ENCODE measurements at places on chromosomes 11 and 22.

GRCh38 chr22:35534091-35534490 lies 6.5 kb upstream of the RASD2 start:
- ATAC-seq = no peak

- no peak for ATAC-seq
Observed at GRCh38 chr22:31561970-31562369, 65.6 kb downstream of the SFI1 start.

GRCh38 chr11:66111158-66111557 lies 41.1 kb downstream of the PACS1 start:
- no peak for ATAC-seq

- peak; percentile 81 for ATAC-seq
Observed at GRCh38 chr11:60485987-60486386, 6.6 kb upstream of the MS4A12 start.

DNA sequence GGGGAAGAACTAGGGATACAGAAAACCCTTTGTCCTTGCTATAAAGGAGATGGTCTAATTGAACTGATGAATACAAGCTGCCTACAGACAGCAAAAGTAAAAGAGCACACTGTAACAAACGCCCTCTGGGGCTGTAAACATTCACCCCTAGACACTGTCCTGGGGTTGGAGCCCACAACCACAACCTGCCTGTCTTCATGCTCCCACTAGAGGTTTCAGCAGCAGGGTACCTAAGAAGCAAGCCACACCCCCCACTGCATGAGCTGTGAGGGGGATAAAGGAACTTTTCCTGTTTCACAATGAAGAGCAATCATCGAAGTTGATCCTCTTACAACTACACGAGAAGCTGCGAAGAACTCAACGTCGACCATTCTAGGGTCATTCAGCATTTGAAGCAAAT lies 90.5 kb upstream of the LUZP2 start:
- no peak for ATAC-seq

- peak; percentile 39 for ATAC-seq
Observed at GRCh38 chr11:59669611-59670009, 773 bp upstream of the PATL1 start.

- ATAC-seq = no peak
Observed at GRCh38 chr22:40200795-40201530, 23.2 kb downstream of the TNRC6B start.

GRCh38 chr11:81674211-81674610 lies 1059.5 kb downstream of the FAM181B start:
- no peak for ATAC-seq

- no peak for ATAC-seq
Observed at GRCh38 chr11:72981080-72981479, 161.0 kb downstream of the FCHSD2 start.

DNA sequence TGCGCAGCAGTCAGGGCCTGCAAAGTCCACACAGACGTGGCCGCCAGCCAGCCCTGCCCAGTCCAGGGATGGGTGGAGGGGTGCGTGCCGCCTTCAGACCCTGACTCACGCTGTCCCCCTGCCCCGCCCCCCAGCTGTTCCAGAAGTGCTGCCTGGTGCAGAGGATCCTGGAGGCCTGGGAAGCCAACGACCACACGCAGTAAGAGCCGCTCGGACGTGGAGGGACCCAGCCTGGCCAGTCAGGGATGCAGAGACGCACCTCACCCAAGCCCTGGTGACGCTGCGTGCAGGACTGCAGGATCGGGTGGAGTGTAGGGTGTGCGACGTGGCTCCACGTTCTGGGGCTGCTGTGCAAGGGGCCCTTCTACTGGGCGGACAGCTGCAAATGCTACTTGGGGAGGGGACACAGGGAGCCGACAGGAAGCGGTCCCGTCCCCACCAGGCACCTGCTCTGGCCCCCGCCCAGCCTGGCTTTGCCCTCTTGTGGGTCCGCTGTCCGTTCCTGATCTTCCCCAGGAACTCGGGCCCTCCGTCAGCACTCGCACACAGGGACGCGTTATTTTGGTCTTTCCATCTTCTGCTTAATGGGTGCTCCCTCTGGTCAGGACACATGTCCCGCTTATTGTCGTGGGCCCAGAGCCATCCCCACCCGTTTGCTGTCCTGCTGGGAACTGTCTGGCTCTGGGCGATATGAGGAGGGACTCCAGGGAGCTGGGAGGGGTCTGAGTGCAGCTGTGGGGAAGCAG lies 42.5 kb downstream of the SBF1 start:
- ATAC-seq = no peak

Measured in SK-N-SH treated with all-trans-retinoic acid at 6 μM for 48 hours (cell line).